ENCODE measurements at places on chromosomes 3 and 15. TPM values are rescaled to one million over a fixed set of nuclear protein-coding genes. Genes with fewer than 3 reads are reported as not detected.

- DNase-seq = peak; percentile 80
These were observed 3.6 kb downstream of the BCL6 start for GRCh38 chr3:187741403-187742350.

DNA sequence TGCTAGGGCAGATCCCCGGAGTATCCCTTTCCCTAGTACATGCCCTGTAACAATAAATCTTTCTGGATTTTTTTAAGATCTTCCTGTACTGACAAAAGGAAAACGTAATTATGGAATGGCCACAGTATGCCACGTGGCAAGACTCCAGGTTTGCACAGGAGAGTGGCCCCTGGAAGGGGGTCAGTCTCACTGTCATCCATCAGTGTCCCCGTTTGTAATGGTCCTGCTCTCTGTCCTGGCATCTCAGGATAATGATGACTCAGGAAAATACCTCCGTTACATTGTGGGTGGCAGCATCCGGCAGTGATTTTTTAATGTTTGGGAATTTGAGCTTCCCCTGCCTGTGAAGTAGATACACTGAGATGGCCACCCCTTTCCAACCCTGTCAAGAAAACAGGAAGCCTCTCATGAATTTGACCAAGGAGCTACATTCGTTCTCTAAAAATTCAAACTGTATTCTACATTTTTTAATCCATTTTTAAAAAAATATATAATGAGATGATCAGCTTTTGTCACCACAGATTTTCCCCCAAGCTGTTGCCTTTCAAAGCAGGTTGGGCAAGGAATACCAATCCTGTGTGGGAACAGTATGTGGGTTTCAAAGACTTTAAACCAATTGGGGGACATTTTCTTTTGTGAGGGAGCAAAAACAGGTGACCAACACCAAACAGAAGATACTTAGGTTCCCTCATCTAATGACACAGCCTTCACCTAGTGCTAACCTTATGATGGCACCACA is 110.4 kb downstream of the C3orf70 start:
- DNase-seq = no peak

DNA sequence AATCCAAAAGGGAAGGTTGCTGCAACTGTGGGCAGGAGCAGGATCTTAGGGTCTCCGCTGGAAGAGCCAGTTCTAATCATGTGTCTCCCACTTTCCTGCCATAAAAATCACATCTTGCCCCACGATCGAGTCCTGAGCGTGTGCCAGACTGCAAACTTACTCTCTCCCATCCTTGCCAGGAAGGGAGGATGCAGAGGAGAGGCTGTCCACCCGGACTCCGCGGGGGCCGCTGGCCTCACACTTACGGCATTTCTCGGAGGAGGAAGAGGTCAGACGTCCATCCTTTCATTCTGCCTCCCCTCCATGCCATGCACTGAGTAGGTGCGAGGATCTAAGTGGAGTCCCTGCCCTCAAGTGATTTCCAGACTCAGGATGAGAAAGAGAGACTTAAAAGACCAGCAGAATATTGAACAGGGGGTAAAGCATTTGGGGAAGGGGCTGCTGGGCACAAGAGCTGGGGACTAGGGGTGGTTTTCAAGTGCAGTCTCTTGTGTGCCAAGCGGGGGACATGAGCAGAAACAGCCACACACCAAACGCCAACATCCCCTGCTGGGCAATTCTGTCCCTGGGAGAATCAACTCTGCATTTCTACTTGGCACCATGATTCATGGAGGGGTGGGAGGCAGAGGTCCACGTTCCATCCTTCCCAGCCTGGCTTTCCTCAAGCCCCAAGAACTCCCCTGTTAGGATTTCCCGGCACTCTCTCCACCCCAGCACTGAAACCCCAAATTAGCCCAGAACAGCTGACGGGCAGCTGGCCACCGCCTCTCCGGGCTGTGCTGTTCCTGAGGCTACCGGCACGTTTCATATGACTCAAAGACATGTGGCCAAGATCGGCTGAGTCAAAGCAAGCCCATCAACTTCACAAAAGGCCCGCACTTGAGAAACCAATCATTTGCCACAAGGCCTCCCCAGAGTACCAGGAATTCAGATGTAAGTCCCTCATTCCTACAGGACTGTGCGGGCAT is 11.6 kb downstream of the OXTR start:
- DNase-seq = no peak

CCR1 gene
- not detected for total RNA-seq

DNA sequence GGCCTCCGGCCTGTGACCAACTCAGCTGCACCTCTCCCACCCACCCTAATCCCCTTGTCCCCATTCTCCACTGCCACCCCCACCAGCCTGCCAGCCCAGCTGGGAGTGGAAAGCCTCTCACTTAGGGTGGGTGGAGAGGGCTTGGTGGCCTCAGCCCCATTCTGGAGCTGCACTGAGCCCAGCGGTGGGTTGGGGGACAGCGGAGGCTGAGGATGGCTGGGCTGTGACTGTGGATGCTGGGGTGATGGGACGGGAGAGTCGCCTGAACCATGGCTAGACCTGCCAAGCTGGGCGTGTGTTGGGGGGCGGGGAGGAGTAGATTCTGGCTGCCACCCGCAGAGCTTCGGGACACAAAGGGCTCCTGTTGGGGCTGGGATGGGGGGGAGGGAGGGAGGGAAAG is 1.8 kb downstream of the CLCN2 start:
- DNase-seq = peak; percentile 59

ALDH1A2 gene
- total RNA-seq = 30.8 TPM

- peak; percentile 76 for DNase-seq
These were observed 50.1 kb downstream of the CALML4 start for GRCh38 chr15:68154923-68155559.

DNA sequence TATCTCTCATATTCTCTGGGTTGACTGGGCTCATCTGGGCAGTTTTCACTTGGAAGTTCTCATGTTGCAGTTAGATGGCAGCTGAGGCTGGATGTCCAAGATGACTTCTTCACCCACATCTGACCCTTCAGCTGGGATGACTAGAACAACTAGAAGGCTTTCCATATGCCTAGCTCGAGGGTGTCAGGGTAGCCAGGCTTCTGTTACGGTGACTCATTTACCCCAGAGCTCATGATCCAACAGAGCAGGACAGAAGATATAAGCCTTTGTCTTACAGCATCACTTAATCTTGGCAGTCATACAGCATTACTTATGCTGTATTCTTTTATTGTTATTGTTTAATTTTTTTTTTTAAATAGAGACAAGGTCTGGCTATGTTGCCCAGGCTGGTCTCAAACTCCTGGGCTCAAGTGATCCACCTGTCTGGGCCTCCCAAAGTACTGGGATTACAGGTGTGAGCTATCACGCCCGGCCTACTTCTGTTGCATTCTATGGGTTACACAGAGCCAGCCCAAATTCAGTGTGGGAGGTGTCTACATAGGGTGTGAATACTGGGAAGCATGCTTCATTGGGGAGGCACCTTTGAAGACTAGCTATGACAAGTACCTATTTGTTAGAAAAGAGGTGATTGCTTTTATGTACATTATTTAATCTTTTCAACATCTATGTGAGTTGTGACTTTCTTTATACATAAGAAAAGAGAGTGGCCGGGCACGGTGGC is 10.7 kb downstream of the HMCES start:
- DNase-seq = no peak

DNA sequence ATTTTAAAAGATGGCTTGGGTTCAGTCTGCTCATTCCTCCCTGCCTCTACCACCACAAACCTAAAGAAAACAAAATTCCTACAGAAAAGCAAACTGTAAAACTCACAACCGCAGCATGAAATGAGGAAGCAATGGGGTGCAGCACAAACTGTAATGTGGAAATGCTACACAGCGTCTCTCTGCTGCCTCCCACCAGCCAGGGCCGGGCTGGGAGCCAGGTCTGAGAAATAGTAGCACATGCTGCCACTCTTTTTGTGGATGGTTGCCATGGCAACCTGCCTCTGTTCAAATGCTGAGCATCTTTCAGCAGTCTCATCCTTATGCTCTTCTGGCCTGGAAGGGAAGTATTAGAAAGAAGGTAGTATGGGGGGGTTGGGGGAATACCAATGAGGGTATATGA is 55.4 kb downstream of the EOMES start:
- DNase-seq = peak; percentile 94

GRCh38 chr3:12454076-12454815 is 30.0 kb upstream of the TSEN2 start:
- peak; percentile 62 for DNase-seq

SLC6A11 gene
- 1.2 TPM for total RNA-seq

PLCB2 gene
- total RNA-seq = 0.56 TPM

GRCh38 chr15:35627696-35628095 is 81.7 kb upstream of the DPH6 start:
- no peak for DNase-seq

- DNase-seq = no peak
These were observed 135.6 kb downstream of the ALCAM start for GRCh38 chr3:105502333-105502732.

DNA sequence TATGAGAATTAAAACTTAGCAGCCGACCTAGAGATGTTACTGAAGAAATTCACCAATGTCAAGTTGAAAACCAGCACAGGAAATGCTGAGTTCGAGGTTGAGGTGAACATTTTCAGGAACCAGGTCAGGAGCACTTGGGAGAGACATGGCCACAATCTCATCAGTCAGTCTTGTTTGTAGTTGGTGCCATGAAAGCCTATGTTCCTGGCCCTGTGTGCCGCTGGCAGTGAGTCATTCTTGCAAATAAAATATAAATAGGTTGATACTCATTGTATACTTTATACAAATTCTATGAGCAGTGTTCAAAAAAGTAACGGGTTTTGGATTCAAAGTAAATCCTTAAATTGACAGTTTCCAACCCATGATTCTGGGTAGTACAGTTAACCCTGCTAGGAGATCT is 1.5 kb upstream of the FSIP1 start:
- no peak for DNase-seq

- DNase-seq = no peak
These were observed 81.3 kb downstream of the SEC22A start for GRCh38 chr3:123283074-123283473.

ATP13A5 gene
- not detected for total RNA-seq

DNA sequence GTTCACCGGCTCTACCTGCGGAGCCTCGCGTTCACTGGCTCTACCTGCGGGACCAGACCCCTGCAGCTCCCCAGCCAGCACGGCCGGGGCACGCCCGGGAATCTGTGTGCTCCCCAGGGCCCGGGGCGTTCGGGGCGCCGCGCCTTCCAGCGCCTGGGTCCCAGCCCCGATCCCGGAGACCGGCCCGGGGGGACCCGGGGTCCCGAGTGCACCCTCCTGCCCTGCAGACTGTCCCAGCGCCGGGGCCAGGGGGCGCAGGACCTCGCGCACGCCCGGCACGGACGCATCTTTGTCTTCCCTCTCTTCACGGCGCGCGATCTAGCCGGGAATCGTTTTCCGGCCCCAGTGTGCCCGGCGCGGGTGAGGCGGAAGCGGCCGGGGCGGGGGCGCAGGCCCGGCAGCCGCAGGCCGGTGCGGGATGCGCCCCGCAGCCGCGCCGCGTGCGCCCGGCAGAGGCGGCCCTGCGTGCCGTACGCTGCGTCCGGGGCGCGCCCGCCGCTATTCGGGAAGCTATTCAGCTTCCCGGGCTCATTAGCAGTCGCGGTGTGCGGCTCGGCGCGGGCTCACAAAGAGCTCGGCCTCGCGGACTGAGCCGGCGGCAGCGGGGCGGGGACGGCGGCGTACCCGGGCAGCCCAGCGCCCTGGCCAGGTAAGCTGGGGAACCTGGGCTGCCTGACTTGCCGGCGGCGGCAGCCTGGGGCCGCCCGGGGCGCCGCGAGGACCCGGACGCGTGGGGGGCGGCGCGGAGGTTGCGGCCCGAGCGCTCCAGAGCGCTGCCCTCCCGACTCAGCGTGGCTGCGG is at the start of gene APBA2:
TSS of gene APBA2 (plus strand) at position 345 of the 801 bp plus-strand sequence. CDS start 167,911 bp downstream, outside the sequence.
- peak; percentile 90 for DNase-seq

DNA sequence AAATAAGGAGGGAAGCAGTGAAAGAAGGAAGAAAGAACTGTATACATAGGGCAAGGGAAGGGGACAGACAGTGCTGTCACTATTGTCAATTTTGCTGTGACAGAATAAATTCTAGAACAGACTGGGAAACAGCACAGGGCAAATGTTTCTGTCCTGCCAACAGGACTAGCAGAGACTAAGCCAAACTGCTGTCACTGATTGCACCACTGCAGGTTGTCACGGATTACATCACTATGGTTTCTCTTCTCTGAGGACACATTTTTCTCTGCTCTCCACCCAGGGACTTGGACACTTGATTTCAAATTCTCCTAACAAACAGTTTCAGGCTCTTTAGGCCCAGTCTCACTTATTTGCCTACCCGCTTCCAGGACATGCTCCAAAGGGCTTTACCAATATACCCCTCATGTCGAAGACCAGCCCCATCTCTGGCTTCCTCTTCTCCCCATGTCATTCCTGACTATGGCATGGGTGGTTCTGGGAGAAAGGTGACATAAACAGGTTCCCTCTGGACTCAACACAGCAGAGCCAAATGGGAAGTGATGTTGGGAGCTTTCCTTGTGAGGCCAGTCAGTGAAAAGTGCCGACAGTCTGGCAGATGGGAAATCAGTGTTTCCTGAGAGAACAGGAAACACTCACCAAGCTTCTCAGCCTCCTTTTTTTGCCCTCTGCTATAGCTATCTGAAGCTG is 70.2 kb upstream of the ST3GAL6 start:
- DNase-seq = no peak

FAM174B gene
- 10.1 TPM for total RNA-seq

LMLN gene
- 7.4 TPM for total RNA-seq

CCDC39 gene
- total RNA-seq = 3.3 TPM

DNA sequence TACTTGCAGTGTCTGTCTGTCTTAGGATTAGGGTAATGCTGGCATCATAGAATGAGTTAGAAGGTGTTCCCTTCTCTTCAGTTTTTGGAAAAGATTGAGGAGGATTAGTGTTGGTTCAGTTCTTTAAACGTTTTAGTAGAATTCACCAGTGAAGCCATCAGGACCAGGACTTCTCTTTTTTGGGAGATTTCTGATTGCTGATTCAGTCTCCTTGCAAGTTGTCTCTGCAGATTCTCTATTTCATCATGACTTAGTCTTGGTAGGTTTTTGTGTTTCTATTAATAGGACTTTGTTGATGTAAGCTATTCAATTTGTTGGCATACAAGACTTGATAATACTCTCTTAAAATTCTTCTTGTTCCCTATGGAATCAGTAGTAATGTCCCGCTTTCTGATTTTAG is 48.9 kb downstream of the STT3B start:
- no peak for DNase-seq

GRCh38 chr15:73782344-73782959 is 29.3 kb upstream of the INSYN1 start:
- no peak for DNase-seq

DNA sequence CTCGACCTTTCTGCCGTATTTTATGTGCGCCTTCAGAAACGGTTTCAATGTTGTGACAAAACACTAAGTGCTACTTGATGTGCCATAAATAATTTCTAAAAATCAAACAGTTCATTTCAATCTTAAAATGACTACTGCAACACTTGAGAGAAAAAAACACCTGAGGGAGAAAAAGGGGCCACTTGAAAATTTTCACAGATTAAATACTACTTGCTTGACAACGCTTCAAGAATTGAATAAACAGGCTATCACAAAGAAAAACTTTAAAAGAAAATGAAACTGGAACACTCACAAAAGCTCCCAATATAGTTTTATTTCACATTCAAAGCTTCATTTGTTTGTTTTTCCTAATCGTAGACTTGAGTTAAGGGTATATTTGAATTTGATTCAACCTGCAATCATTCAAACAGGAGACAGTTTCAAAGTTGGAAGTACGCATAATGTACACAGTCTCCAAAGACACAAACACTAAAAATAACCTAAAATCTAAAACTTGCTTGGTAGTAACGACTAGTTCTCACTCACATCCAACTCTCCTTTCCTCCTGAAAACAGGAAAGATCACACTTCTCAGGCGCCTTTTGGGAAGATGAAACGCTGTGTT is 380.7 kb downstream of the ERC2 start:
- no peak for DNase-seq

TNNC1 gene
- total RNA-seq = 0.67 TPM

LRRC3B gene
- 8.2 TPM for total RNA-seq
